ENCODE measurements at places on chromosomes 11 and 22.

- DNase-seq = no peak
Observed at GRCh38 chr11:43919852-43920597, 22.4 kb upstream of the C11orf96 start.

- no peak for DNase-seq
Observed at GRCh38 chr11:13193613-13194012, 84.0 kb upstream of the BMAL1 start.

GRCh38 chr11:58691675-58692074 is 40.1 kb downstream of the GLYAT start:
- DNase-seq = no peak

GRCh38 chr11:95908826-95909225 is 15.1 kb downstream of the MTMR2 start:
- no peak for DNase-seq

DNA sequence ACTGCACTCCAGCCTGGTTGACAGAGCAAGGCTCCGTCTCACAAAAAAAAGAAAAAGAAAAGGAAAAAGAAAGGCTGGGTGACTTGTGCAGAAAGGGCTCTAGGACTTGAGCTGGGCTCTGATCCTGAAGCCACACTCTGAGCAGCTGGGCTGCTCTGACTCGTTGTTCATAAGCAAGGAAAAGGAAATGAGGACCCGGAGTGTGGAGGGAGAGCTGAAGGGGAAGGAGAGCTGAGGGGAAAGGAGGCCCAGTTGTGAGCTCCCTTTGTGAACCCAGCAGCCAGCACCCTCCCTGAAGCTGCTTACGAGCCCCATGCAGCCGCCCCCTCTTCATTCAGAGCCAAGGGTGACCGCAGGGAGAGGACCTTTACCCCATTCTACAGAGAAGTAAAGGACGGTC is 12.3 kb upstream of the SH3BP1 start:
- DNase-seq = no peak

DNA sequence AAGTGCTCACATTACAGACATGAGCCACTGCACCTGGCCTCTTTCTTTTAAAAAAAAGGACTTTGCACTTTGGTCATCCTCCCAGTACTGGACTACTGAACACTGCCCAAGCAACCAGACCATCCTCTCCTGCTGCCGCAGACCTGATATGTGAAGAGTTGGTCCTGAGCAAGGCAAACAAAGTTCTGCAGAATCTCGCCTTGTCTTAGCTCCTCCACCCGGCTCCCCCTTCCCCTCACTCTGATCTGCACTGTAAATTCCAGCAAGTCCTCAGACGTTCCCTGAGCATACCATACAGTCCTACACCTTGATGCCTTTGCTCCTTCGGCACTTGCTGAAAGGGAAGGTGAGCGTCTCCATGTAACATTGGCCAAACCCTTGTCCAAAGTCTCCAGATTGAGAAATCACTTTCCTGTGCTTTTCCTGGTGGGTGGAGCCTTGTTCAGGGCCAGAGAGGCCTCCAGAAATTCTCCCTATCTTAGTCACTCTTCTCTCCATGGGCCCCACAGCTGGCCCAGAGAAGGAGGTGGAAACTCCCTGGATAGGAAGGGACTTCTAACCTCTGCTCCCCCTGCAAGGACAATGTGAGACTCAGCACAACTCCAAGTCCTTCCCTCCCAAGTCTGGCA is 47.0 kb upstream of the TIMP3 start:
- DNase-seq = no peak

DNA sequence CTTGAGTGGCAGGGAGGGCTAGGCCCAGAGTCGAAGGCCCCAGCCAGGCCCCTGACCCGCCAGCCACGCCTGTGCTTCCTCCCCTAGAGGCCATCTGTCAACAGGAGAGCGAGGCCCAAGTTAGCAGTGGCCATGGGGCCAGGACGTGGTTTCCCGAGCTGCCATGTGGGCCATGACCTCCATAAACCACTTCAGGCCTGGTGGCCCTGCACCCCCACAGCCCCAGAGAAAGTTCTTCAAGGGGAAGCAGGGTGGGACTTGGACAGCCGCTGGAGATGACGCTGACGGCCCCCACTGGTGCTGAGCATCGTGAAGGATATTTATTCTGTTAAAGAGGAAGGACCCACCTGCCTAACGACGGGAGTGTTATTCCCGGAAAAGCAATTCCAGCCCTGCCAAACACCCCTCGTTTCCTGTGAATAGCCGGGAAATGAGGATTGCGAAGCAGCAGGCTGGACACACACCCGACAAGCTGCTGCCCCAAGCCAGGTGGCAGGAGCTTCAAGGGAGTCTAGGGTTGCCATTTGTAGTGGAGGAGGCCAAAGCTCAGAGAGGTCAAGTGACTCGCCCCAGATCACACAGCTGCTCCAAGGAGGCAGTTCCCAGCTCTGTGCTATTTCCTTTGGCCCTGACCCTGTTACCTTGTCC is 12.8 kb downstream of the PRR5 start:
- no peak for DNase-seq

DNA sequence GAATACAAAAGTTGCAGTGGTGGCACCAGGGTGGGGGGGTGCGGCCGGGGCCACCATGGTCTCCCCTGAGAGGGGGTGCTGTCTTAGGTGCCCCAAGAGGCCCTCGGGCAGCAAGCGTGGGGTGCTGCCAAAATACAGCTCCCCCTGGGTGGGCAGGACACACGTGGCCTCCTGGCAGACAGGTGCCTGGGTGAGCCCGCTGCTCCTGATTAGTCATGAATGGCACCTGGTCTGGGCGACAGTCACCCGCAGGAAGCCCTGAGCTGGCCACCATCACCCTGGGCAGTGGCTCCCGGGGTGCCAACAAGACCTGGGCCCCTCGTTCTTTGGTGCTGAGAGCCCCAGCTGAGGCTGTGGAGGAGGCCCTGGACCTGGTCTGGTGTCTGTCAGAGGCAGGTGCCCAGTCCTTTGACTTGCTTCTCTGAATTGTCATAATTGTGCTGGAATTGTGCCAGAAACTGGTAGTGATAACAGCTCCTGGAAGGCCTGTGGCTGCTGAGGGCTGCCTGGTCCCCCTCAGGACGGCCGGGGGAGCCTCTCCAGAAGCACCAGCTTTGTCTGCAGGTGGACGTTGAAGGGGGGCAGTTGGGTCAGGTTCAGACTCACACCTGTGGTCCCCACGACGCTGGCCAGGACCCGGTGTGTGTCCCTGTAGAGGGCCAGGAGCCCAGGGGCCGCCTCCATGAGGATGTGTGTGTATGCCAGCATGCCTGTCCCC is 14.8 kb downstream of the ALG12 start:
- no peak for DNase-seq
